Heart left ventricle (tissue), 16 donors: ENCODE measurements at places on chromosomes 5 and 9. TPM values are rescaled to one million over a fixed set of nuclear protein-coding genes. Genes with fewer than 3 reads are reported as not detected.

The SIL1 gene
- 37.8 TPM for total RNA-seq

GRCh38 chr5:171478946-171479775 is 59.7 kb downstream of the FGF18 start:
- H3K4me1 ChIP-seq: no peaks in the 10 kb centered on the region
- DNase-seq: no peak
- no peak overlapping the region for H3K4me3 ChIP-seq
- H3K27ac ChIP-seq: no peak overlapping the region

- H3K4me3 ChIP-seq: no peak overlapping the region
- DNase-seq: no peak
- no peaks in the 10 kb centered on the region for H3K36me3 ChIP-seq
- no peaks in the 10 kb centered on the region for H3K27me3 ChIP-seq
Measured at GRCh38 chr5:40781843-40782409, 16.2 kb downstream of the PRKAA1 start.

The IFNB1 gene
- total RNA-seq: not detected

GRCh38 chr9:134750450-134751155 is 109.0 kb downstream of the COL5A1 start:
- no peak for DNase-seq
- H3K4me3 ChIP-seq: no peak overlapping the region
- H3K27me3 ChIP-seq: no peaks in the 10 kb centered on the region

The SLC4A9 gene
- not detected for total RNA-seq

DNA sequence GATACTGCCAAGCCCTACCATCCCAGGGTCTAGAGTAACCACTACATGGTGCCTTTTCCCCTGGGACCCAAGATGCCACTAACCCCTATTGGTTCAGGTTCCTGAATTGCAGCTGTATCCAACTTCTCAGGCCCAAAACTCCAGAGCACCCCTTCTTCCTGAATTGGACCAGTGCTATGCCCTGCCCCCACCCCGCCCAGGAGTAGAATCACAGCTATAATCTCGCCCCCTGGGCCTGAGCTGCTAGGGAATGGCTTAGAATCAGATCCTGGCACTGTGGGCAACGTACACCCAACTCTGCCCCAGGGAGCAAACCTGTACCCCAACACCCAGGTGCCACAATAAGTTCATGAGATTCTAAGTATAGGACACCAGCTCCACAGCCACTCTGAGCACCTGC is 206.3 kb downstream of the CACNA1B start:
- H3K4me3 ChIP-seq: no peak overlapping the region
- H3K27ac ChIP-seq: no peak overlapping the region
- DNase-seq: no peak
- no peaks in the 10 kb centered on the region for H3K36me3 ChIP-seq
- no peaks in the 10 kb centered on the region for H3K27me3 ChIP-seq

GRCh38 chr5:125696762-125697161 is 726.4 kb upstream of the GRAMD2B start:
- no peaks in the 10 kb centered on the region for H3K4me1 ChIP-seq
- no peak for DNase-seq
- H3K27me3 ChIP-seq: no peaks in the 10 kb centered on the region
- H3K27ac ChIP-seq: no peak overlapping the region
- H3K36me3 ChIP-seq: no peaks in the 10 kb centered on the region
